ENCODE measurements at places on chromosomes 6 and 20.

- no peak for DNase-seq
These were observed 22.4 kb downstream of the ZMYND8 start for GRCh38 chr20:47334022-47334551.

DNA sequence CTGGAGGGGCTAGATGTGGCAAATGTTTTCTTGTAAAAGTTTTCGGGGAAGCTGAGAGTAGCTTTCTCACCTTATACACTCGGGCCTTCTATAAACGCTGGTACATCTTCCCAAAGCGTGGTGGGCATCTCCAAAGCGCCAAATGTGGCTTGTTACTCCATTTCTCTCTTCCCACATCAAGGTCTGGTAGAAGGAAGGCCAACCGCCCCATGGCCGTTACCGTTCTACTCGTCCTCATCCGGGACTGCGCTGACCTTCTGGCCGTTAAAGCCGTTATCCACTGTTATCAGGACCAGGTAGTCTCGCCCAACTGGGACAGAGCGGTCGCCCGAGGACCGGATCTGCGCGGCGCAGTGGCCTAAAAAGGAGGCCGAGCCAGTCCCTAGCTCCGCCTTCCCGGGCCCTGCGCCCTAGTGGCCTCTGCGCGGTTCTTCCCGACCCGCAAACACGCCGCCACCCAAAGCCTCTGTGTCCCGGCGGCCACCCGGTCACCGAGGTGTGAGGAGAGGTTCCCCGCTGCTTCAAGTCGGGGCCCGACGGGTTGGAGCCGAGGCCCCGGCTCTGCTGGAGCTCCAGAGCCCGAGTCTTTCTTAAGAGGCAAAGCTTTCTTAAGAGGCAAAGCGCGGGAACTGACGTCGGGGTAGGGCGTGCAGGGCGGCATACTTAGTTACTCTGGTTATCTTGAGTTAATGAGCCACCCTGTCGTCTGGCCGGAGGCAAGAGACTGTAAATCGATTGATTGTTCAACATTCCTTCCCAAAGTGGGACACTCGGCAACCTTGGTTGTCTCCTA is 90.5 kb downstream of the GPX5 start:
- DNase-seq = no peak

- DNase-seq = no peak
These were observed 66.6 kb downstream of the ECT2L start for GRCh38 chr6:138862456-138862855.

DNA sequence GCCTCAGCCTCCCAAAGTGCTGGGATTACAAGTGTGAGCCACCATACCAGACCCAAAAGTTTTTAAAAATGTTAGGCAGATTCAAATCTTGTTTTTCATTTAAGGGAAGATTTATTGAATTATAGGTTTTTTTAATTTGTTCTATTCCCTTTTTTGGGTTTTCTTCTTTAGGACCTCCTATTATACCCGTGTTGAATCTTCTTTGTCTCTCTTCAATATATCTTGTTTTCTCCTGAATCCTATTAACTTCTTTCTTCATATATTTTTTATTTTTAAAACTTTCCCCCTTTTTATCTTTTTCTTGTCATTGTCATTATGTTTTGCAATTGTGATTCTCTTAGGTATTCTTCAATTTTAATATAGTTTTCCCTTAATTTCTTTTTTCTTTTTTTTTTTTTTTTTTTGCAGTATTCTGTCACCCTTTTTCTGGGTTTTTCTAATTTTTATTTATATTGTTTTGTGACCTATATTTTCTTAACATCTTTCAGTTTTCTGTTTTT is 45.9 kb upstream of the NOP56 start:
- no peak for DNase-seq

DNA sequence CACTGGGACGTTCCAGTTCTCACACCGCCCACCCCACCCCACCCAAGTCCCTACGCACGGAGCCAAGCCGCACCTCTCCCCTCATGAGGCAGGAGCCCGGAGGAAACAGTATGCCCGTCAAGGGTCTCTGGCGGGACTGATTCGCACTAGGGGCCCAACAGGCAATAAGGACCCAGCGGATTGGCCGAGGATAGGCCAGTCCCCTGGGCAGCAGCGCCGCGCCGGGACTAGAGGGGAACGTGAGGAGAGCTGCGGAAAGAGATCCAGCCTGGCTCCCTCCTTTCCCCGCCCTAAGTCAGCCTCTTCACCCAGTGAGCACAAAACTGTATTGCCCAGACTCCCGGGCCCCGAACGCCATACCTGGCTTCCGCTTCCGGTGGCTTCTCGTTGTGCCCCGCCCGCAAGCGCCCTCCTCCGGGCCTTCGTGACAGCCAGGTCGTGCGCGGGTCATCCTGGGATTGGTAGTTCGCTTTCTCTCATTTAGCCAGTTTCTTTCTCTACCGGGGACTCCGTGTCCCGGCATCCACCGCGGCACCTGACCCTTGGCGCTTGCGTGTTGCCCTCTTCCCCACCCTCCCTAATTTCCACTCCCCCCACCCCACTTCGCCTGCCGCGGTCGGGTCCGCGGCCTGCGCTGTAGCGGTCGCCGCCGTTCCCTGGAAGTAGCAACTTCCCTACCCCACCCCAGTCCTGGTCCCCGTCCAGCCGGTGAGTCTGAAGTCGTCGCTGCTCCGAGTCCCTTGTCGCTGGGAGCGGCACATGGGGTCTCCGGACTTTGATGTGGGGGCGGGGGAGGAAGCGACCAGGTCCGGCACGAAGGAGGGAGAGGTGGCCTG is at the start of gene CSNK2B:
CSNK2B (plus strand) TSS at position 580 of the 836 bp plus-strand sequence. CDS start 752 bp downstream, outside the sequence.
- DNase-seq = peak; percentile 99

DNA sequence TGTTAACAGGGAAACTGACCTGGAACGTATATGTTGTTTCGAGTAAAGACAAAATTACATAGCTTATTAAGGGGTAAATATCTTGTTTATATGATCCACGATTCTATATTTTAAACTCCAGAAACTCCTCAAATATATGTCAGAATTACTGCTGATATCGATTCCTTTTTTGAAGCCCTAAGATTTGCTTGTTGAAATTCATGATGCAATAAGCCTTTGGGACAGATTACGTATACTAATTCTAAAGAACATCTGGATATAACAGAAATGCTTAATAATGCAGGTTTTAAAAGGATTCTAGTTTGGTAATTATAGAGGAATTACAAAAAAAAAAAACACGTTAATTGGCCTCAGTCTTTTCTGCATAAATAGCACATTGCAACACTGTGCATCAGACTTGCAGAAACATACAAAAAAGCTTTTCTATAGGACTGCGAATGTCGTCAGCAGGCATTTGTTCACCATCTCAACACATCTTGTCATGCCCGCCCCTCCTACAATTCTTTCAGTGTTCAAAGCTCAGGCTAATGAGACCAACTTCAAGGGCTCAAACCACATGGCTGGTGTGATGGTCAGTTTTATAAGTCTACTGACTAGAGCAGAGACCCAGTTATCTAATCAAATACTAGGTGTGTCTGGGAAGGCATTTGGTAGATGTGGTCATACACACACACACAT is 74.9 kb downstream of the AGPAT4 start:
- no peak for DNase-seq

DNA sequence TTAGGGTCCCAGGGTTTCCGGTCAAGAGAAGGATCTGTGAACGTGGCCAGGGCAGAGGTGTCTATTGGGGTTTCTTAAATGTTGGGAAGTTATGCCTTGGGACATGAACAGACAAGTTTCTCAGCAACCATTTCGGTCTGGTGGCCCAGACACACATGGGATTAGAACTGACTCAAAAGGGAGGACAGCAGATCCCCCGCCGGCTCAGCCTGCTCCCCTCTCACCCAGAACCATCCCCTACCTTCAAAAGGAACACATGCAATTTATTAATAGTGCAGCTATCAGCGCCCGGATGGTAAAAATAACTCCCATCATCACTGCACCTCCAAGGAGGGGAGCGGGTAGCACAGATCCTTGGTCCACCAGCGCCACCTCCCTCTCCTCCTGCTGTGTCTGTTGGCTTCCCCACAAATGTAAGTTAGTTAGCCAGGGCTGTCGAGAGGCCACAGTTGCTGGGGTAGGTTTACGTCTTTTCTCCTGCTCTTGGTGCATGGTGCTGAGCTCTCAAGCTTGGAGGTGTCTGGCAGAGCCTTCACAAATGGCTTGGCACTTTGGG is 77.1 kb downstream of the TRAM2 start:
- no peak for DNase-seq

DNA sequence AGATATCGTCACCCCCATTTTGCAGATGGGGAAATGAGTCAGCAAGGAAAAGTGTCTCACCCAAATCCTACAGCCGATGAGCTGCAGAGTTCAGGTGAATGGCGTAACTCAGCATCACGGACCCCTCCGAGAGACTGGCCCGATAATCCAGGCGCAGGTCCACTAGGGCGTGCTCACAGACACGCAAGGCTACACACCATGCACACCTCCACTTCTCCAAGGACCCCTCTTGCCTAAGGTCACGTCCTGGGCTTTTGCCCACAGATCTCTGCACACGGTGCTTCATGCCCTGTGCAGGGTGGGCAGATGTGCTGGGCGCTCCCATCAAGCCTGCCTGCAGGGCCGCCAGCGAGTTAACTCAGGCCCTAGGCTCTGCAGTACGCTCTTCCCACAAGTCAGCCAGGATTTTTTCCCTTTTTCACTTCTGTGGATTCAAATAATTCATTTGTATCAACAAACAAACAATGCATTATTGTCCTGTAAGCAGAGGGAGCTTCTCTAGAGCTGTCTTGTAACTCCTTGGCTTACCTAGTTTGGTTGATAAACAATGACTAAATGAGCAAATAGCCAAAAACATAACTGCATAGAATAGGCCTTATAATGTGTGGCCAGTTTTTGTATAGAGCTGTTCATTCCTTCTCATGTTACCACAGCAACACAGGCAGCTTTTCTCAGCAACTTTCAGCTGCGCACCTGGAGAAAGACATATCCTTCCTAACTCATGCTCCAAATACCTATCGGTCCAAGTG is 139.1 kb downstream of the AGPAT4 start:
- no peak for DNase-seq

DNA sequence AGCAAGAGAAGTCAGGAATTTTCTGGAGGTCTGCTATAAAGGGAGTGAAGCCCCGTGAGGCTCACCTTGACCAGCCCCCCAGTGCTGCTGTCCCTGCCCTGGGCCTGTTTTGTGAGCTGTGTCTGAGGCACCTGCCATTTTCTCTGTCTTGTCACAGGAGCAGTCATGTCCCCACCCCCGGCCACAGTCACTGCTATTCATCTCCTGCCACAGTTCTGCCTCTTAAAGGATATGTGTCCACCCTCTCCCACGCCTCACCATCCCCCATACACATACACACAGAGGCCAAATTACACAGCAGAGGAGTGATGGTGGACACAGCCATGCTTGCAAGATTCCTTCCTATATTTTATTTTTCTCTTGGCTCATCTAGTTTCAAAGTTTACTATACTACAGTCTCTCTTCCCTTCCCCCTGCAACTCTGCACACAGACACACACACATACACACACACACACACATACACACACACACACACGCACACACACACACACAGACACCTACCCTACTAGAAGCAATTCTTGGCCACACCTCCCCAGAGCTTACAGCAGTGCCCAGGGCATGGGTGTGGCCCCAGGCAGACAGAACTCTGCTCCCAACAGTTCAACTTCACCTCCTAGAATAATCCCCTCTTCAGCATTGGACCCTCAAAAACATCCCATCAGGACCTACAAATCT is 68.7 kb upstream of the TAB2 start:
- no peak for DNase-seq

GRCh38 chr6:111812060-111813038 is 60.9 kb downstream of the FYN start:
- no peak for DNase-seq

- DNase-seq = peak; percentile 31
These were observed 304.4 kb downstream of the PREX1 start for GRCh38 chr20:48523191-48523995.

DNA sequence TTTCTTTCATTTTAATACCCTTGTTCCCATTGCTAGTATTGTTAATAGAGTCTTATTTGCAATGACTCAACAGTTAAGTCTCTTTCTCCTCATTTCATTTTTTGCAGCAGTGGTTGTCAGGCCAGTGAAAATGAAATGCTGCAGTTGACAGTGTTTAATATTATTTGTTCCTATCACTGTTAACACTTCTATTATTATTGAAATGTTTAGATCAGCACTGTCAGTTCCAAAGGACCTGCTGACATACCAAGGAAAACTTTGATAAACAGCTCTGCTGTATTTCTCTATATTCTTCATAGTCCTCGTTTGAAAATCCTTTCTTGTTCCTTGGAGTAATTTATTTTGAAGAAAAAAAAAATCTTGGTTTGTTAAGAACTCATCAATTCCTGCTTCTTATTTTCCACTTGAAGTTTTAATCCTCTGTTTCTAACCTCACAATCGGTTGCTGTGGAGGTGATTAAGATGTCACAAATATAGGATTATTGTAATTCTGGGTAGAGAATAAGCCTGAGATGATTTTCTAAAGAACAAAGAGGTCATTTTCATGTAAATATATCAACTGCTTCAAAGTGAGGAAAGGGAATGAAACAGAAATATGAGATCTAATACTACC is 1065.9 kb upstream of the CITED2 start:
- no peak for DNase-seq

DNA sequence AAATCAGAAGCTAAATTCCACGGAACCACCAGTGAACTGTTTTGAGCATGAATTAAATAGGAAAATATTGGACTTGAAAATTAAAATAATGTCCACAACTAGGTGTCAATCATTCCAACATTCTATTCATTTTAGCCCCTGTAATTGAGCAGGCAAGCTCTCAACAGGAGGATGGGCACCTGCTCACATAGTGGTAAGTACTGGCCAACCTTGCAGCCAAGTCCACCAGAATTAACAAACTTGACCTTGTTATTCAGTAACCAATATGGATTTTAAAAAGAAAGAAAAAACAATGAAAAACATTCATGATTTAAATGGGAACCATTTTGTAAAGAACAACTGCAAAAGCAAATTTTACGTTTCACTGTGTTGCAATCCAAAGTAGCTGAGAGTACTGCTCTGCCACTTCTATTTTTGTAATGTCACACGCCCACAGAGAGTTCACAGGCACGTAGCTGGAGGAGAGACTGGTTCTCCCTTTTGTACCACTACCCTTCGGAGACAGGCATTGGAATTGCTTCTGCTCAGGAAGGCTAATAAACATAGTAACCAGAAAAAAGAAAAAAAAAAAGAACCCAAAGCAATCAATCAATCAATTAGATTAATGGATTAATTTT is 75.2 kb upstream of the F13A1 start:
- peak; percentile 15 for DNase-seq

- DNase-seq = no peak
These were observed 191.4 kb downstream of the NFATC2 start for GRCh38 chr20:51350941-51351631.

DNA sequence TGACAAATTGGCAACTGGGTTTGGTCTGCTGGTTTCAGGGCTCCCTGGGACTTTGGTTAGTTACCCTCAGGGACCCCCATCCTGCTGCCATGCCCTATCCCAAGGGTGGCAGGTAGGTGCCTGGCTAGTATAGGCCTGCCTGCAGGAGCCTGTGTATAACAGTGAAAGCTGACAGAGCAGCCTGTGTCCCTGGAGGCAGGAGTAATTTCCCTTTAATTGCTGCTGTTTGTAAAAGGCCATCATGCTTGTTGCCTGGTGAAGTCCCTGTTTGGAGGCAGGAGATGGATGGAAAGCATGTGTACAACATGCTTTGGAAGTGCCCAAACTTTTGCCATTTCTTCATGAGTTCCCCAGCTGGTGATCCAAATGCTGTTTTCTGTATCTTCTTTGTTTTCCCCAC is 30.1 kb downstream of the CMTR1 start:
- DNase-seq = no peak

Measured in KBM-7 (cell line).